Activated T-helper 1 cell treated with anti-CD3 and anti-CD28 coated beads, Interleukin-2, amount 50 U/mL, for 16 hours (primary cell): ENCODE measurements at places on chromosomes 3 and 15.

DNA sequence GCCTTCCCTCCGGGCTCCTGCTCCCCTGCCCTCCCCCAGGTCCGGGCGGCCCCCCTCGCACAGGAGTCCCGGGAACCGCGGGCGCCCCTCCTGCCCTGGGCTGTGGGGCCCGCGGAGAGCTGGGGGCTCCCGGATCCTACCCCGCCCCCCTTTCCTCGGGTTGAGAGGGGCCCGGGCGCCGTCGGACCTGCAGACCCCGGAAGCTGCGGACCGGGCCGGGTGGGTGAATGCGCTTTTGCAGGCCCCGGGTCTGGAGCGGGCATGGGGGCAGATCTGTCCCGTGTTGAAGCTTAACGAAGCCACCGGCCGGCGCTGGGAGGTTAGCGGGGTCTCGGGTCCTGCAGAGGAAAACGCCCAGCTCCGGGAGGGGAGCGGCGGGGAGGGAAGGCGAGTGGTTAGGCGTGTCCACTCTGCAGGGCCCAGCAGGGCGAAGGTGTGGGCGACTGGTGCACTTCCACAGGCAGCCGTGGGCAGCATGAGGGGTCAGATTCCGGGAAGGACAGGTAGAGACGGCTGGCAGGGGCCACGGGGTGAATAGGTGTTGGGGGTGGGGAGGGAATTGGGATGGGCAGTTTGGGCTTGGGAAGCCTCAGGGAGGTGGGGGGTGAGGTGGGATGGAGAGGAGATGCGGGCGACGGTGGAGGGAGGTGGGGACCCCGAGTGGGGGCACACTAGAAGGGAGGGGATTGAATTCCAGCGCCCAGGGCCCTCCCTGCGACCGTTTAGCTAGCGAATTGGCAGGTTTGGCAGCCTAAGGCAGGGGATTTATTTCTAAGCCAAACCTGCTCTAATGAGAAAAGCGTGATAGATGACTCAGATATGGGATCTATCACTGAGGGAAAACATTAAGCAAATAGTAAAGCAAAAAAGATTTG, 635 bp downstream of the CD276 start:
- DNase-seq = no peak

DNA sequence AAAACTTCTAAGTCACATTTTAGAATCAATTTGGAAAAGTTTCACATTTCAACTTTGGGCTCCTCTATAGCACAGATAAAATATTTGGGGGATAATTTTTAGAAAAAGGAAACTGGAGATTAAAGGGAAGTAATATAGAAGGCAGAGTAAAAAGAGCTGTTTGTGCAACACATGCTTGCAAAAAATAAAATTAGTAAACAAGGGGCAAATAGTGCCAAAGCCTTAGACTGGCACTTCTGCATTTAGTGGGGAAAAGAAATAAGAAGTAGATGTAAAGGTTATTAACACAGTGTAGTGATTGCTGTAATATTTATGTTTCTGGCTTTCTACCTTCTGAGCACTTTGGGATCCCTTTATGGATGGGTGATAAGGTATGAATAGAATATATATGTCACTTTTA, 246.6 kb downstream of the CBLB start:
- no peak for DNase-seq

- DNase-seq = no peak
Measured at GRCh38 chr15:79593119-79593869, 161.2 kb downstream of the MINAR1 start.

- no peak for DNase-seq
Measured at GRCh38 chr15:80204231-80204630, 47.8 kb downstream of the CTXND1 start.

DNA sequence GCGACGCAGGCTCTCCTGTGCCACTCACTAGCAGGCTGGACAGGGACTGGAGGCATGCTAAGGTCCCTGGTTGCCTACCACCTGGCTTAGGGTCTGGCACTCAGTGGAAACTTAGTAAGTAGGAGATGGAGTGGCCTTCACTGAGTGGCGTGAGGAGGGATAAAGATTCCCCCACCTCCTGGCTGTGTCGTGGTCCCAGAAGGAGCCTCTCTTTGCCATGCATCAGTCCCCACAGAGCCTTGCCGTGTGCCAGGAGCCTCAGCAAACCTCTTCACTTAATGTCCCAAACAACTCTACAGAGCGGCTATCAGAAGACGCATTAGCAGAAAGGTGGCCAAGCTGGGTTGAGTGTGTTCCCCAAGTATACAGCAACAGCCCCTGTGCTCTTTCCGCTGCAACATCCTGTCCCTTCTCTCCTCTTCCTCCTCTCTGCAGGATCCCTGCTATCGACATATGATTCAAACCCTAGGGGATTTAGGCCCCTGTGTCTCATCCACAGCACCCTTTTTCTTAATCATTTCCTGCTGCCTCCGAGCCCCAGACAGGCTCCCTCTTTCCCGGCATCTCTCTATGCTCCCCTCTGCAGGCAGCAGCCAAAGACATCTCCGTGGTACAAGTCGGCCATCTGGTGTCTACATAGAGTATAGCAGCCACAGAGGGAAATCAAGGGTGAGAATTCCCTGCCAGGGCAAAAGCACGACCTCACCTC, 66.7 kb downstream of the SLC6A1 start:
- no peak for DNase-seq

GRCh38 chr3:131903988-131904415, 130.8 kb downstream of the CPNE4 start:
- no peak for DNase-seq

- no peak for DNase-seq
Measured at GRCh38 chr3:194472290-194472920, 14.4 kb downstream of the ATP13A3 start.

DNA sequence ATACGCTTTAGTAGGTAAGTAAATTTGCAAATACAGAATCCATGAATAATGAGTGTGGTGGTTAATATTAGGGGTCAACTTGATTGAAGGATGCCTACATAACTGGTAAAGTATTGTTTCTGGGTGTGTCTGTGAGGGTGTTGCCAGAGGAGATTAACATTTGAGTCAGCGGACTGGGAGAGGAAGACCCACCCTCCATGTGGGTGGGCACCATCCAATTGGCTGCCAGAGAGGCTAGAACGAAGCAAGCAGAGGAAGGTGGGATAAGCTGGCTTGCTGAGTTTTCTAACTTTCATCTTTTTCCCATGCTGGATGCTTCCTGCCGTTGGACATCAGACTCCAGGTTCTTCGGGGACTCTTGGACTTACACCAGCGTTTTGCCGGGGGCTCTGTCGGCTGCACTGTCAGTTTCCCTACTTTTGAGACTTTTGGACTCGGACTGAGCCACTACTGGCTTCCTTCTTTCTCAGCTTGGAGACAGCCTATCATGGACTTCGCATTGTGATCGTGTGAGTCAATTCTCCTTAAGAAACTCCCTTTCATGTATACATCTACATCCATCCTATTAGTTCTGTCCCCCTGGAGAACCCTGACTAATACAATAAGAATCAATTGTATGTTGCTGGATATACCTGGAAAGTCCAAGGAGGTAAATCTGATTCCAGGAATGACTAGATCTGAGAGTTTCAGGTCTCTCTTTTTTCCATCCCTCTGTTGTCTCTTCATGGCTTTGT, 25.8 kb upstream of the NEDD4 start:
- DNase-seq = no peak

- no peak for DNase-seq
Measured at GRCh38 chr15:79442911-79443310, 10.8 kb downstream of the MINAR1 start.

DNA sequence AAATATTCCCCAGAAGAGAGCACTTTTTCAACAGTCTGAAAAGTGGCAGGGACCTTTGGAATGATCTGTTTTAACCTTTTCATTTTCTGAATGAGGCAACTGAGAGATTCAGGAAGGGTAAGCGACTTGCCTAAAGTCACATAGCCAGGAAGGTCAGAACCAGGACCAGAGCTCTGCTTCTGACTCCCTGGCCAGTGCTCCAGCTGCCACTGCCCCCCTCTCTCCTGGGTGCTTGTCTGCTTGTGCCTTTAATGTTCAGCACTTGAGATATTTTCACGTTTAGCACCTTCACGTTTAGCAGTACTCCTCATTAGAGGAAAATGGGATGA, 68.3 kb downstream of the SMAD3 start:
- no peak for DNase-seq

DNA sequence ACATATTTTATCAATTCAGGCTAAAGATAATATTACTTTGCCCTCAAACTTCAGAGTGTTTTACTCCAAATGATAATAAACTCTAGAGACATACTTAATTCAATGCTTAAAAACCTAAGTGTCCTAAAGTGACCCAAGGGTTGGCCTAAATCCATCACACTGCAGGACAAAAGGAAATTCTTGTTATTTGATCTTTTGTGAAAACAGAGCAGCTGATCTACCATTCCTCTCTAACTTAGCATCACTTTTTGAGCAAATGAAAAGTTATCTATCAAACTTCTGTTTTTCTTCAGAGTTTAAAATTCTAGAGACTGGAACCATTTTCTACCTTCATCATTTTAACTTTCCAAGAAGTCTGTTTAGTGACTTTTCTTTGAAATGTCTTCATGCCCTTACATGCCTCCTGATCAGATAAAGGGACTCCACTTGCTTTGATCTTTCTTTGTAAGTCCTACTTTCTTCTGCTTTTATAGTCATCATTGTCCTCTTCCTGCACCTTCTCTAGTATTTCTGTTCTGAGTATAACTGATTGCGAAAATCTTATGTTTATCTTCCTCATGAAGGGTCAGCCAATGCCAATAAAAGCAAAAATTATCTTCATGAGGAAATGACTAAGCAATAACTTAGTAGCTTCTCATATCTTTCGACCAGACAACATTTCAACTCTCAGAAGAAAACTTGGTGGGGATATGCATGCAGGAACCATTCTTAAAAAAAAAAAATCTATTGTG, 378.7 kb upstream of the TGFBR2 start:
- no peak for DNase-seq

DNA sequence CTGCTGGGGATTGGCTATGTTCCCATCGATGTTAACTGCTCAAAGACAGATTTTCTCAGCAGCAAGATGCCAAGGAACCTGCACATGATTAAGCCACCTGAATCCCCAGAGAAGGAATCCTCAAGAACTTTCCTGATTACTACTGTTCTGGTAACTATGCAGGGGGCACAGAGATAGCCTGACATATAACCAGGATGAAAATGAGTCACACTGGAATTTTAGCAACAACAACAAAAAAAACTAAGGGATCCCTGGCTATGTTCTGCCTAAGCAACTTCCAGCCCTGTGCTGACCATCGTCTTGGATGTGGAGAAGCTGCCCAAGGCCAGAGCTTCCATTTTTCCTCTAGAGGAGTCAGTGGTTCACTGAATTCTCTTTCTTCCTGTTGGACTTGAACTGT, 13.8 kb downstream of the RIOX2 start:
- no peak for DNase-seq

GRCh38 chr3:132867956-132868355, 145.7 kb upstream of the NPHP3 start:
- no peak for DNase-seq

DNA sequence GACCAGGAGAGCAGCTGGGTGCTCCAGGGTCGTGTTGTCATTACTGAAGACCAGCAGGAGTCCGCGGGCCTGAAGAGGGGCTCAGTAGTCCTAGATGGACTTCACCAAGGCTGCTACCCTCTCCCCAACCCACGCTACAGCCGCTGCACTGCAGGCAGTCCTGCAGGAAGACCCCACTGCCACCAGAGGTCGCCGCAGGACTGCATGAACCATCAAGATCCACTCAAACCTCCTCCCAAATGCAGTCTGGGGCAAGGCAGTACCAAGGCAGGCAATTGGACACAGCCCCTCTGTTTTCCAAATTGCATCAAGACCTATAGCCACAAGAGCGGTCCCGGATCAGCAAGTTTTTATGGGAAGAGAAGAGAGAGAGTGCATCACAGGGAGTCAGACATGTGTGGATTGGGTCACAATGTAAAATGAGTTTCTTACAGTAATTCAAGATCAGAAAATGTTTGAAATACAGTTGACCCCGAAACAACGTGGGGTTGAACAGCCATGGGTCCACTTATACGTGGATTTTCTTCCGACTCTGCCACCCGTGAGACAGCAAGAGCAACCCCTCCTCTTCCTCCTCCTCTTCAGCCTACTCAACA, 46.7 kb downstream of the DZIP1L start:
- DNase-seq = peak; percentile 48

- no peak for DNase-seq
Measured at GRCh38 chr3:102481050-102481449, 46.2 kb downstream of the ZPLD1 start.

DNA sequence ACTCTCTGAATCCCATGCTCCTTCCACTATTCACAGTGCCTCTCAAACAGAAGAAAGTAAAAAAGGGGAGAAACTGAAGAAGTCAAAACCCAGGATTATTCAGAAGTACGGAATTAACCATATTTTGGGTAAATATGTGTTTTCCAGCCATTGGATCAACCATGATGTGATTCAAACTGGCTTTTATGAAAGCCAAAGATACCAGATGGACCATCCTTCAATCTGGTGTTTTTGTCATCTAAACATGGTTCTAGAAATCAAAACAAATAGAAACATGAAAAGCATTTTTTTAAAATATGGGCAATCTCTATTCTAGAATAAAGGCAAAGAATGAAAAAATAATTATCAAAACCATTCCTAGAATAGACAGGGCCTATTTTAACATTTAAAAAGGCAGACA, 172.7 kb downstream of the RORA start:
- DNase-seq = no peak

DNA sequence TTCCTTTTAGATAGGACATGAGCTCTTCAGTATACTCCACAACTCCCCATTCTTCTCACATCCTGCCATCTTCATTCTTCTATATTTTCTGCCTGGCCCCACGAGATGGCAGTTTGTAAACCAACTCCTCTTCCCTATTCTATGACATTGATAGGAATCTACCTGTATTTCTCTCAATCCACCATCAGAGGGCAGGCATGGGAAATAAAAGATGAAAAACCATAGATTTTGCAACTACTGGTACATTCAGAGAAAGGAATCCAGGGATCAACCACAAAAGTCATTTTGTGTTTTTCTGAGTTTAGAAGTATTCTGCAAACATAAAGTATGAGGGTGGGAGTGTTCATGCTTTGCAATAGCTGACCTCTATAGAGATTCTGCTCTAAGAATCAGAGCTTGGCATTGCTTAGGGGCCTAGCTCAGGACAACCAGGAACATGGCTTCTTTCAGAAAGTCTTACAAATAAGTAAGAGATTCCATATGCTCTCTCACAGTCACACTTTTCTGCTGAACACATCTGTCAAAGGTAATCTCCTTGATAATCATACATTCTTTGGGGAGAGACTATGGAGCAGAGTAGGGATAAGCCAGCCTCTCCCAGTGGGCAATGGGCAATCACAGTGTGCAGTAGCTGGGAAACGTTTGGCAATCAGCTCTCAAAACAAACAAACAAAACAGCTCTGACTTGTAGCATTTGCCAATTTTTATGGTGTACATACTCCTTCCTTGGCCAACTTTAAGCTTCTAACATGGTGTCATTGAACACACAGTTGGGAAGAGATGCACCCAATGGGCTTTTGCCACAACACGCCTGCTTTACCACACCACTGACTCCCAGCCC, 43.1 kb upstream of the SLC25A36 start:
- DNase-seq = no peak
